ENCODE measurements at places on chromosomes 1 and 21. TPM values are rescaled to one million over a fixed set of nuclear protein-coding genes. Genes with fewer than 3 reads are reported as not detected.

Gene SGIP1
- 22.1 TPM for polyA plus RNA-seq

Gene LRRC8B
- polyA plus RNA-seq, result 3.7 TPM

Gene LRRC38
- polyA plus RNA-seq, result not detected

Gene DAB1
- polyA plus RNA-seq, result 2.9 TPM

Gene PIAS3
- 39.1 TPM for polyA plus RNA-seq

Gene TNFRSF14
- 0.19 TPM for polyA plus RNA-seq

Gene S100A5
- not detected for polyA plus RNA-seq

Gene NMNAT2
- polyA plus RNA-seq, result 0.06 TPM

Gene RNF186
- polyA plus RNA-seq, result not detected

Gene DMRTA2
- not detected for polyA plus RNA-seq

Gene PTCH2
- 1.0 TPM for polyA plus RNA-seq

Gene AGO1
- polyA plus RNA-seq, result 9.5 TPM

Gene LCE1A
- not detected for polyA plus RNA-seq

Gene PCBP3
- polyA plus RNA-seq, result 4.2 TPM

Gene CFAP126
- polyA plus RNA-seq, result not detected

Gene EPHX1
- 45.7 TPM for polyA plus RNA-seq

Gene OR2L5
- not detected for polyA plus RNA-seq

Gene CD244
- not detected for polyA plus RNA-seq

DNA sequence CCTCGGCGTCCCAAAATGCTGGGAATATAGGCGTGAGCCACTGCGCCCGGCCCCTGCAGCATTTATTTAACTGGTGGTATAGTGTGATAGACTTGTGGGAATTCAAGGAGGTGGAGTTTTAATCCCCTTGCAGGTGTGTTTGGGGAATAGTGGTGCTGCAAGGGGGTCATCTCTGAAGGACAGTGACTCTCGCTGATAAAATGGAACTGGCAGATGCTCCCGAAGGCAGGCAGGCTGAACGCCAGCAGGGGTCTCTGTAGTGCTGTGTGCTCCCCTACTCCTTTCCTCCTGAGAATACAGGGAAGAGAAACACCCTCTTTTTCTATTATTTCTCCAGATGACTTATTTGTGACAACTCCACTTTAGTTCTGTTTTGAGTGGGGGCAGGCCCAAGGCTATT is 4.0 kb downstream of the OSCP1 start:
- peak; percentile 59 for DNase-seq

DNA sequence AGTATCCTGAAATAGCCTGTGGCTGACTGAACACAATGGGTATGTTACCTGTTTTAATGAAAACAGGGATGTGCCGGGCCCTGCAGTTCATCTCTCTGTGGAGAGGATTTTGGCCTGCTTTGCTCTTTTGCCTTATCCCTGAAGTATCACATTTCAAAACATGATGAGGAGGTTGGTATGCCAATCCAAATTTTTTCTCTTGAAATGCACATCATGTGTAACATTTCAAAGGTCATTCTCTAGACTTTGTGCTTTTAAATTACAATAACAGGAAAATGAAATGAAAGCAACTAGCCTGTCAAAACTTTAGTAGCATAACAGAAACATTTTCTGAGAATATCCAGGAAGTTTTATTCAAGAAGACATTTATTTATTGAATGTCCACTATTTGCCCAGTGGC is 118.9 kb downstream of the SLC44A5 start:
- no peak for DNase-seq

DNA sequence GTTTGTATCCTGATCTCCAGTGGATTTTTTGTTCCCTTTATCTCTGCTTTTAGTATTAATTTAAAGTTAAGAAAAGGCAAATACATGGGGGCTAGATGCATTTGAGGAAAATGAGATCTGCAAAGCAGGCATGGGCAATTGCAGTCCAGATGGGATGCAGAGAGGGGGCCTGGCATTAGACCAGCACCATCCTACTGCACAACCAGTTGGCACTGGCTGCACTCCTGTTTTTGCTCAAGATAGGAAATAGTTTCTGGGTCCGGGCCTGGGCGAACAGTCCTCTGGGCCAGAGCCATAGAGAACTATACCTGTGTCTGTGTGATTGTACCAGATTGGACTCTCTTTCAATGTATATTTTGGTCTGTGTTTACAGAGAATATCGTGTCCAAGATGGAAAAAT is 34.0 kb upstream of the LEPR start:
- DNase-seq, result no peak

- DNase-seq, result peak; percentile 12
Observed at GRCh38 chr21:44403106-44404020, 49.9 kb downstream of the TRPM2 start.

GRCh38 chr1:78691995-78692747 is 42.5 kb downstream of the IFI44 start:
- DNase-seq, result no peak

- no peak for DNase-seq
Observed at GRCh38 chr1:206878456-206878855, 13.0 kb downstream of the IL20 start.

DNA sequence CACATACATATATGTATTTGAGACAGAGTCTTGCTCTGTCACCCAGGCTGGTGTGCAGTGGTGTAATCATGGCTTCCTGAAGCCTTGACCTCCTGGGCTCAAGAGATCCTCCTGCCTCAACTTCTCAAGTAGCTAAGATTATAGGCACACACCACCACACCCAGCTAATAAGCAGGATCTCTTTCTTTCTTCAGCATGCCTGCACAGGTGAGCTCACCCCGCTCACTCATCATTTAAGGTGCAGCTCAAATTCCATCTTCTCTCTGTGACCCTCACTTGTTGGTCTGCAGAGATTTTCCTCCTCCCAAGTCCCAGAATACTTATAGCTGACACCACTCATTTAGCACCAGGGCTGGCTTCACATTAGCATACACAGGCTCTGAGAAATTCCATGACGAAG is 209.1 kb upstream of the MAP1LC3C start:
- DNase-seq, result no peak

- no peak for DNase-seq
Observed at GRCh38 chr1:98322086-98322485, 339.4 kb upstream of the SNX7 start.

- no peak for DNase-seq
Observed at GRCh38 chr1:116674751-116675150, 7.2 kb upstream of the IGSF3 start.

DNA sequence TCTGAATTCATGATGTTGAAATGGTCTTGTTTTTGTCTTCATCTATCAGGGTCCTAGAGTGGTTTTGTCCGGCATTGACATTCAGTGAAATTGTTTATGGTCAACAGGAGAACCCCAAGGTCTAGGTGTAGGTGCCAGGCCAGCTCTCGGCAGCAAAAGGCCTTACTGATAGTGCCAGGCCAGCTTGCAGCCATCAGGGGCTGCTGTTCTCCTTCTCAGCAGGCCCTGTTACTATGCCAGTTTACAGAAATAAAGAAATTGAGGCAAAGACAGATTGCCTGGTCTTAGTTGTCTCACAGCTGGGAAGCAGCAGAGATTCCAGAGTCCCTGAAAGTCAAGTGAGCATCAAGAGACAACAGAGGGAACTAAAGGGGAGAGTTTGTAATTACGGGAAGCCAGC is 12.0 kb downstream of the HMGB4 start:
- no peak for DNase-seq

DNA sequence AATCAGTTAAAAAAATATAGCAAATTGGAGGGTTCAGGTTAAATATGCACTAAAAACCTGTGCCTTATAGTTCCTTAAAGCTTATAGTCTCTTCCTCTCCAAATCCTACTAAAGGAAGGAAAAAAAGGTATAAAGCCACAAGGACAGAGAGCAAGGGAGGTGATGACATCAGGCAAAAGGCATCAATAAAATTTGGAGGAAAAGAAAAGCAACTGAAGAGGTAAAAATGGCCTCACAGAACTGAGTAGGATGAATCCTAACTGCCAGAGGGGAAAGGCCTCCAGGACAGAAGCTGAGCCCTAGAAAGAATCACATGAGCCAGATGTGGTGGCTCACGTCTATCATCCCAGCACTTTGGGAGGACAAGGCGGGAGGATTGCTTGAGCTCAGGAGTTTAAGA is 8.1 kb downstream of the CCSAP start:
- DNase-seq, result no peak

DNA sequence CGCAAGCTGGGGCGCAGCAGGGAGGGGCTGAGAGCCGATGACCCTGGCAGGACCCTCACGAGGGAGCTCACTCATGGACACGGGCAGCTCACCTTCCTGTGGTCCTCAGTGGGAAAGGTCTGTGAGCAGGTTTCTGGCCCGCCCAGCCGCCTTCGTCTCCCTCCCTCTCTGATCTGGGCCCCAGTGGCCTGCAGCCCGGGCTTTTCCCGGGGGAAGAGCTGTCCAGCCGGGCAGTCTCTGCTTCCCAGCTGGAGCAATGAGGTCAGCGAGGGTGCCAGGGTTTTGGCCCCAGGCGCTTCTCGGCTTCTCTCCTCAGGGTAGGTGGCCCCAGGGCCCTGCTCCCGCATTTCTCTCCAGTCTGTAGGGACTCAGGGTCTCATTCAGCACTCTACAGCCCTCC is 22.2 kb upstream of the ARHGEF16 start:
- no peak for DNase-seq

DNA sequence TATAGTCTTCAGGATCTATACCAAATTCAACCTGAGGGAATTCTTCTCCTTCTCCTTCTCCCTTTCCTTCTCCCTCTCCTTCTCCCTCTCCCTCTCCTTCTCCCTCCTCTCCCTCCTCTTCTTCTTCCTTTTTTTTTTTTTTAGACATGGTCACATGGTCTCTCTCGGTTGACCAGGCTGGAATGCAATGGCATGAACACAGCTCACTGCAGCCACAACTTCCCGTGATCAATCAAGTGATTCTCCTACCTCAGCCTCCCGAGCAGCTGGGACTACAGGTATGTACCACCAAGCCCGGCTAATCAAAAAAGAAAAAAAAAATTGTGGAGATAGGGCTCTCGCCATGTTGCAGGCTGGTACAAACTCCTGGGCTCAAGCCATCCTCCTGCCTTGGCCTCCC is 51.5 kb downstream of the DNAI4 start:
- no peak for DNase-seq

- no peak for DNase-seq
Observed at GRCh38 chr1:22351768-22352080, 99.9 kb upstream of the ZBTB40 start.

GRCh38 chr1:74356493-74356892 is 121.3 kb downstream of the TNNI3K start:
- no peak for DNase-seq

GRCh38 chr1:178091986-178092745 is 1.7 kb upstream of the RASAL2 start:
- DNase-seq, result no peak

DNA sequence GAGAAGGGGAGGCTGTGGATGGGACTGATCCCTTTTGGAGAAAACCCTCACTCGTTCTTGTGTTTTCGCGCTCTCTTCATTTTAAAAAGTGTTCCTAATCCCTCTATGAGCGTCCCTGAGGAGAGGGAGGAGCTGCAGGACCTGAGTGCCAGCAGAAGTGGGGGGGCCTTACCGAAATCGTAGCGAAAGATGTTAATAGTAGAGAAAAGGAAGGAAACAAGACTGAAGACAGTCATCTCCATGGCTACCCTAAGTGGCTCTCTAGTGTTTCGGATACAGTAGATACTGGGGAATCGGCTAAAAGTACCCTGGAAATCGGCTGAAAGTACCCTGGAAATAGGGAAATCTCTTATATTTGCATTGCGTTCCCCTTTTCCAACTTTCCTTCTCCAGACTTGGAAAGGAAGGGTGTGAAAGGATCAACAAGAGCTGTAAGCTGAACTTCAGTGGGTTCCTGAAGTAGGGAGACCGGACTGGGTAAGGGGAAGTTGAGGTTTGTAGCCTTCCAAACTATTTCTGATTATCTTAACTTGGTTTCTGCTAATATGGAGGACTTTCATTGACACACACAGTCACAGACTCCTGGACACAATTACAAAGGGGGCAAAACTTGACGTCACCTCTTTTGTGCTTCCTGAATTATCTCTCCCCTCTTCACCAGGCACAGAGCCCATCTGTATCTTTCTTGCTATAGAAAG is 486 bp upstream of the DSTYK start:
- DNase-seq, result no peak

DNA sequence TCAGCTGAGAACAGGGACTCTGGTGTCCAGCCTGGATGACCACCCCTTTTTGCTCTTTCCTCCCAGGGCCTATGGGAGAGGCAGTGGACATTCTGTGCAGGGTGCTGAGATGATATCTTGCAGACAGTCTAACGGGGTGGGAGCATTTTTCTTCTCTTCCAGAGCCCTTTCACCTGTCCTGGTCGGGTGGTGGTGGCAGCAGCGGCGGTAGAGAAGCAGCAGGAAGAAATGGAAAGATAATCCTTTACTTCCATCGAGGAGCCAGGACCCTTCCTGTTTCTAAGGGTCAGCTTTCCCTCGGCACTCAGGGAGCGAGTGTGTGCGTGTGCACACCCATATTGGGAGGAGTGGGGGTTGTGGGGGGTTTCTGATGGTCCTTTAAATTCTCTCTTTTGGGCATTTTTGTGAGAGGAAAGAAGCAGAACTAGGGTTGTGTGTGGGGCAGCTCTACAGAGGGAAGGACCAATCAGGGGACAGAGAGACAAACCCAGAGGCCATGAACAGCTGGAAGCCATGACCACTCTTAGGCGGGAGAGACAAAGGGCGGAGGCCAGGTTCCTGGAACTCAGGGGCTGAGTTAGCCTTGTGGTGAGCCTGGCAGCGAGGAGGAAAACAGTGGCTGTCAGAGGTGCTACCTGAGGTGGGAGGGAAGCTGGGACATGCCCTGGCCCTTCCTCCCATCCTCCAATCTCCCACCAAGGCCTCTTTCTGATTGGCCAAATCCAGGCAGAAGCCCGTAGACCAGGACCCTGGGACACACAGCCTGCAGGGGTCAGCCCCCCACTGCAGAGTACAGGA is 31.2 kb upstream of the CSF3R start:
- DNase-seq, result no peak

- no peak for DNase-seq
Observed at GRCh38 chr1:24900486-24900849, 29.6 kb downstream of the RUNX3 start.

GRCh38 chr1:240527086-240527485 is 84.9 kb downstream of the GREM2 start:
- no peak for DNase-seq

DNA sequence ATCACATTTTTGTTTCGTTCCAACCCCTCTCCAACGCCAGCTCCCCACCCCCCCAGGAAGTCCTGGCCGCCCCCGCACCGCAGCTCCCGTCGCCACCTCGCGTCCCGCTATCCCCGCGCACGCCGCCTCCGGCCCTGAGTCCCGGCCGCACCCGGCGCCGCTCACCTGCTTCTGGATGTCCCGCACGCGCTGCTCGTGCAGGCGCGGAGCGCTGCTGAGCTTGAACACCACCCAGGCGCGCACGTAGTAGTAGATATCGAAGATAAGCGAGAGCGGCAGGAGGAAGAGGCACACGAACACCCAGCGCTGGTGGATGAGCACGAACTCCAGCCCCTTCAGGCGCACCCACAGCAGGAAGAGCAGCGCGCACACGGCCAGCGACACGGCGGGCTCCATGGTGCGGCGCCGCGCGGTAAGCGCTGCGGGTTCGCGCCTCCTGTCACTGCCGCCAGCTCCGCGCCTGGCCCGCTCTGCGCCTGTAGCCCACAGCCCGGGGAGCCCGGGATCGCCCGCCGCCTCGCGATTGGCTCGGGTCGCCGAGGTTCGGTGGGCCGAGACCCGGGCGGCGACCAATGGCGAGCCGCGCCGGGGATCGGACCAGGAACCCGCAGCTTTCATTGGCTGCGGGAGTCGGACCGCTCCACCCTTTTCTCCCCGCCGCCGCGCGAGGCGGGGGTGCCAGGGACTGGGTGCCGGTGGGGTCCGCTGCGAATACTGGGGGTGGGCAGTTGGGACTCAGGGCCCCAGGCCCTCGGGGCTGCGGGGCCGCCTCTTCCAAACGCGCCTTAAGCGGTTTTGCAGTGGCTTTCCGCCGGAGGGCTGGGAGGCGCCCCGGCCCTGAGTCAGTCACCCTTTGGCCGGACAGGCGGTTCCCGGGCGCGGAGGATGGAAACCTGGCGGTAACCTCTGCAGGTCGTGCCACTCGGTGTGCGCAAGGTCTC is at the start of gene DHCR24:
Gene DHCR24, minus strand, starts transcription at position 472 of the 941 bp plus-strand sequence. Its CDS starts 76 bp downstream, at position 396.
- peak; percentile 99 for DNase-seq
